ENCODE measurements at places on chromosomes 11 and 22. TPM values are rescaled to one million over a fixed set of nuclear protein-coding genes. Genes with fewer than 3 reads are reported as not detected.

The PRR5L gene
- total RNA-seq: 1.2 TPM

The ZDHHC5 gene
- 75.2 TPM for total RNA-seq

The SHANK3 gene
- total RNA-seq: 0.05 TPM

The DEUP1 gene
- not detected for total RNA-seq

The GAL gene
- total RNA-seq: not detected

The TPBGL gene
- total RNA-seq: 0.16 TPM

The MPZL3 gene
- total RNA-seq: 12.6 TPM

The SCN2B gene
- total RNA-seq: not detected

The CARD10 gene
- total RNA-seq: 1.2 TPM

The ASPHD2 gene
- total RNA-seq: 2.9 TPM

The FGF19 gene
- total RNA-seq: not detected

The FBLN1 gene
- not detected for total RNA-seq

The BANF1 gene
- total RNA-seq: 101 TPM

The SUSD2 gene
- 1.7 TPM for total RNA-seq

The NPAS4 gene
- total RNA-seq: not detected

The MYEOV gene
- not detected for total RNA-seq
